B cell (primary cell): ENCODE measurements at places on chromosomes 2 and 18. TPM values are rescaled to one million over a fixed set of nuclear protein-coding genes. Genes with fewer than 3 reads are reported as not detected.

GRCh38 chr2:162490761-162491470, 147.0 kb downstream of the GCA start:
- no peaks in the 10 kb centered on the region for H3K36me3 ChIP-seq
- H3K4me1 ChIP-seq, result no peaks in the 10 kb centered on the region
- no peak overlapping the region for H3K27ac ChIP-seq
- DNase-seq, result no peak
- no peak overlapping the region for H3K4me3 ChIP-seq

GRCh38 chr2:74513605-74514367, 464 bp upstream of the TLX2 start:
- peak; percentile 68 for DNase-seq
- H3K27me3 ChIP-seq, result peaks cover 2% of the 10 kb centered on the region

DNA sequence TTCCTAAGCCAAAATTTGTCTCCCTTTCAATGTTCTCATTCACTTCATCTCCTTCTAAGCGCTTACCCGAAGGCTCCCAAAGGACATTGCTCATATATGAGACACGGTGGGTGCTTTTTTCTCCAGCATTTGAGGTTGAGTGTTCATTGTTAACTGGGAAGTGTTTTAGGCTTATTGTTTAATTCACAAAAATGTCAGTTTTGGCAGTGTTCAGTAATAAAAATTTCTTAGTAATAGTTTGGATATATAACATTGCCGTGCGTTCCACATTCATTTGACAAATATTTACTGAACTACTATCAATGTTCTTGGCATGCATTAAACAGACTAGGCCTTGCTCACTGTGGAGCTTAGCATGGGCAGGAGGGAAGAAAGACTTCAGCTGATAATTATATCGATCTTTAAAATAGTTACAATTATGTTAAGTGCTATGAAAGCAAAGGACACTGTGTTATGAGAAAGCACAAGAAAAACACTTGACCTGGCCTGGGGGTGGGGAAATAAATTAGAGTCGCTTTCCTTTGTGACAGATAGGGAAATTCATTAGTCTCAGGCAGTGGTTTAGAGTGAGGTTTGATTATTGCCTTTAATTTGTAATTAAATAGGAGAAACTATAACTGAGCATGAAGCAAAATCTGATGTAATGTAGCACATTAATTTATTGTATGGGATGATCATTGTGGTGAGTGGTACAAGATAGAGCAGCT, 82.2 kb upstream of the DOCK10 start:
- no peak overlapping the region for H3K4me3 ChIP-seq
- no peaks in the 10 kb centered on the region for H3K36me3 ChIP-seq
- H3K4me1 ChIP-seq, result no peaks in the 10 kb centered on the region

DNA sequence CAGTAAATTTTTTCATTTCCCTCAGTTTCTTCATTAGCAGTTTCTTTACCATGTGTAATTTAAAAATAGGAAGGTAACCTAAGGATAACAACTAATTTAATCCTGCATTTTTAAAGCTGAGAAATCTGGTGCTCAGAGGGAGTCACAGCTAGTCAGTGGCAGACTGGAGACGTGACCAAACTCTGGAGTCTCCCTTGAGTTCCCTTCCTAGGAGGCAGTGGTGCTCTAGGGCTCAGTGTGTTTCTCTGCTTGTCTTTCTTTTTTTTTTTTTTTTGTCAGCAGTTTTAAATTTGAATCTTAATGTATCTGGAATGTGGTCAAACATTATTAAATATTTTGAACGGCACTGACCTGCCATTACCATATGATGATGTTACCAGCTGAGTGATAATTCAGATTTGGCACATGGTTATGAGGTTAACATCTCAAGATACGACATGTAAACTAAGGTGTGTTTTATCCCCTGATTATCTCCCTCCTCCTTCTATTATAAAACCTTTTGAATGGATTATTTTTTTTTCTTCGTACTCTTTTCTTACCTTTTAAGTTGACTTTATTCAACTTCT, 226.2 kb downstream of the GALNT13 start:
- DNase-seq, result no peak
- no peaks in the 10 kb centered on the region for H3K27me3 ChIP-seq
- H3K27ac ChIP-seq, result no peak overlapping the region
- no peaks in the 10 kb centered on the region for H3K4me1 ChIP-seq

Gene HOXD9
- not detected in 2 replicates for total RNA-seq

Gene ATP6V1C2
- total RNA-seq, result 4.4 and 8.1 TPM in 2 replicates

Gene MLPH
- total RNA-seq, result not detected in 2 replicates

Gene SIX3
- total RNA-seq, result not detected in 2 replicates
